Activated effector memory CD4-positive, alpha-beta T cell treated with anti-CD3 and anti-CD28 coated beads, Interleukin-2, amount 50 U/mL, for 16 hours (primary cell): ENCODE measurements at places on chromosomes 5 and 9.
A peak's percentile ranks its signal among the peaks of the same experiment; 100 is the strongest.

DNA sequence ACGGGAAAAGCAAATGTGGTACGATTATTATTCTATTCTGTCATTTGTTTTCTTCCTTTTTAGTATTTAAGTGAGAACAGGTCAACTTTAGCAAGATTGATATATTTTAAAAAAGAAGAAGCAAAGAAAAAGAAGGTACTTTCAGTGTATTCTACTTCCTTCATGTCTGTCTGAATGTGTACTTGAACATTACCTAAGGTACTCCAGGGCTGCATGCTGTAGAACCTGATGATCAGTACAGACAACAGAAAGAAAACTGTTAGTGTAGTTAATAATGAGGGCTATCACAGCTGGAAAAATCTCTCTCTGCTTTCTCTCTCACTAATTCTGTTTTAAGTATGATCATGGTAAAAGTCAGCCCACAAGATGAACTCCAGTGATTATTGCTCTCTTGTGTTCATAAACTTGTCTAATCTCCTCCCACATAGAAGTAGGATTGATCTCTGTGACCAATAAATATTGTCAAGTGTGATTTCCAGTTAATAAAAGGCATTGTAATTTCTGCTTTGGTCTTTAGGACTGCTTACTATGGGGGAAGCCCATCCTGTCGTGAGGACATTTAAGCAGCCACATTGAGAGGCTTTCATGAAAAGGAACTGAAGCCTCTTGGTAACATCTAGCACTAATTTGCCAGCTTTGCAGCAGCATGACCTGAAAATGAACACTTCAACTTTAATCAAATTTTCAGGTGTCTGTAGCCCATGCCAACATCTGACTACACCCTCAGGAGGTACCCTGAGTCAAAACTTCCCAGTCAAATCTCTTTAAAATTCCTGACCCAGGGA, 864.0 kb upstream of the ACO1 start:
- no peak for DNase-seq

DNA sequence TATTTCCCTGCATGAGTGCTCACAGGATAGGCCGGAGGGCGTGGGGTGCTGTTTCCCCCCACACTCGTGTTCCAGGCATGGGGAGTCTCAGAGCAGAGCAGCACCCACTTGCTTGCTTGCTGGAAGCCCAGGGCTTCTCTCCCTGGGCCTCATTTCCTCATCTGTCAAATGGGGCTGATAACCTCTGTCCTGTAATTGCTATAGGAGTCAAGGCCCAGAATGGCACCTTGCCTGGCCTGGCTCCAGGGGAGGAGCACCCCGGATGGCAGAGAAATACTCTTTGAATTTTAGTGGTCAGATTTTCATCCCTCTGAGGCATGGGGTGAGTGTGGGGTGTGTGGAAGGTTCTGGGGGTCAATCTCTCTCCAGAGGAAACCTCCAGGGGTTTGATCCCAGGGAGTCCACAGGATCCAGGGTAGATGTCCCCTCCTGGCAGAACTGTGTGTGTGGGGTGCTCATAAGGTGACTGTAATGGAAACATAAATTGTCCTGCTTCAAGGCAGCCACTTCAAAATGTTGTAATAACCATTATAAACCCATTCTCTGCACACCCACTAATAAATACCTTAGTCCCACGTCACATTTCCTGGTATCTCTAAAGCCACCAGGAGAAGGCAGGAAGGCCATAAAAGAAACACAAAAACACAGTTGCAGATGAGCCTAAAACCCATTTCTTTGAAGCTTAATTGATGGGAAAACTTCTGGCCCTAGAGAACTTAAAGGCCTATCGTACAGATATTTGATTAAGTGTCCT, 272.2 kb downstream of the FSTL4 start:
- DNase-seq, result no peak

DNA sequence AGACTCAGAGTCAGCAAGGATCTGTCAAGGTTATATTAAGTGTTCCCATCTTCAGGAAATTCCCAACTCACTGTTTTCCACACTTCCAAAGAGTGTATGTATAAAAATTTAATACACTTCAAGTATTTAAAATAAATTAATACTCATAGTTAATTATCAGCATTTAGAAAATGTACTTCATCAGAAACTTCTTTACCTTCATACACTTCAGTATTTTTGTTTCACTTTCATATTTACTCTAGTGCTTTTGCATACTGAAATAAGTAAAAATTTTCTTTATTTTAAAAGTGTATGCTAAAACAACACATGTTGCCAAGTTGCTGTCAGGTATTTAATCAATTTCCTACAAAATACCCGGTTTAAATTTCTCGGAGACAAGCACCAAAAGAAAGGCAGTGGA, 16.5 kb downstream of the RICTOR start:
- no peak for DNase-seq

- peak; percentile 76 for DNase-seq
Measured at GRCh38 chr9:76456202-76456926, 2.6 kb upstream of the GCNT1 start.

- DNase-seq, result peak; percentile 58
Measured at GRCh38 chr9:98168153-98168780, 24.2 kb downstream of the CORO2A start.

DNA sequence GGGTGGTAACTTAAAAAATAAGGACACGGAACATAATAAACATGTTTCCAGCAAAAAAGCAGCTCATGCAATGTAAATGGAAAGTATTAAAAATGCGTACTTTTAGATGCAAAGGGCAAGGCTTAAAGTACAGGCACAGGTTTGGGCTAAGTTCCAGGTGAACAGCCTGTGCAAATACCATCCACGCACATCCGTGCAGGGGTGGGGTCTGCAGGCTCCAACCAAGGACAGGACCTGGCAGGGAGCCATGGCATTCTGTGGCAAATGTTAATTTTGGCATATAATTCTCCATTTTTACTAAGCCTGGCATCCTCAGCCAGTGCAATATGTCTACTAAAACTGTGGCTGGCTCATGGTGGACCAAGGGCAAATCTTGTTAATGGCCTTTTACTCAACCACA, 365.8 kb upstream of the DAP start:
- no peak for DNase-seq

DNA sequence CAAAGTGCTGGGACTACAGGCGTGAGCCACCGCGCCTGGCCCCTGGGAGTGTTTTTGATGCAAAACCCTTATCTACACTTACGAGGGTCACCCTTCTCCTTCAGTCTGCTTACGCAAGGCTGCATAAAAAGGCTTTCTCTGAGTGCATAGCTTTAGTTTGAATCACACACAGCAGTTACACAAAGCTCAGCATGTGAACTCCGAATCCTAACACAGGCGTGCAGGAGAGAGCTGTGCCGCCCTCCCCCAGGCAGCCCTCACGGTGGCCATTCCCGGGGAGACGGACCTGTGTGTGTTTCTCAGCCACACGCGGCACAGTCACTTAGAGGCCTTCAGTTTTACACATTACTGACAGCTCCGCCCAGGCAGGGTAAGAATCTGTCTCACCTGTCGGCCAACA, 26.7 kb downstream of the EXD3 start:
- DNase-seq, result no peak

DNA sequence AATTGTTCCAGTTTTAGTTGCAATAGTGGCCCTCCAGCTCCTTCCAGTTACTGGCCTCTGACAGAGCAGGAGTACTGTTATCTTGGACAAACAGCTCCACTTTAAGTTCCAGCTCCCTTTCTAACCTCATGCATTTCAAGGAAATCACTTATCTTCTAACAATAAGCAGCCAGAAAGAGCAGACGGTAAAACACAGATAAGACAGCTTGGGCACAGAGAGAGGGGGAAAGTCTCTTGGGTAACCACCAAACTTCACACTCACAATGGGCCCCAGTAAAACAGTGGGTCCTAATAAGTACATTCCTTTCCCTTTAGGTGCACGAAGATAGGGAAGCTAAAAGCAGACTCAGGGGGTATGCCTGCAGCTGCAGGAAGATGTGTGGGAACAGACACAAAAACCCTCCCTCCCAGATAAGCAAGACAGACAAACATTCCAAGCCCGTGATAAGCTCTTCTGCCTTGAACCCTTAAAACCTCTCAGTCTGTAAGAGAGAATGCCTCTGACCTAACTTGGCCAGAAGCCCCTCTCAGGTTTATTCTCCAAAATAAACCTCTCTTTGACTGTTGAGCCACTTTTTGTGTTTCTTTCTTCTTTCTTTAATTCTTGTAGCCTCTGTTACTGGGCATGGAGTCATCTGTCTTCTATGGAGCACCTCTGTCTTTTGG, 30.8 kb downstream of the OR1J1 start:
- no peak for DNase-seq

DNA sequence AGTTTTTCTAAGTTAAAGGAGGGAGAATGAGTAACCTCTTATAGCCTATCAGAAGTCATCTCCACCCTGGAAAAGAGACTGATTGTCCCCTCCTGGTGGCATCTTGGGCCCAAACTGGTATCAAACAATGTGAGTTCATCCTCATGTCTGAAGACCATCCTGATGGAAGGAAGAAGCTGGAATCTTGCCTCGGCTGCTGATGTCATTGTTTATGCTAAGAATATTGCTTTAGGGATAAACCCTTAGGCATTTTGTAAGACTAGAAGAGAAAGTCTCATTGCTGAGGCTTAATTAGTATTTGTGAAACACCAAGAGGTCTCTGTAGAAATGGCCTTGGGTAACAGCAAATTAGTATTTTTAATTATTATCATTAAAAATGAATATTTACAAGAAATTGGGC, 65.7 kb upstream of the KCNN2 start:
- no peak for DNase-seq

GRCh38 chr9:124779368-124780059, 2.6 kb downstream of the OLFML2A start:
- no peak for DNase-seq

DNA sequence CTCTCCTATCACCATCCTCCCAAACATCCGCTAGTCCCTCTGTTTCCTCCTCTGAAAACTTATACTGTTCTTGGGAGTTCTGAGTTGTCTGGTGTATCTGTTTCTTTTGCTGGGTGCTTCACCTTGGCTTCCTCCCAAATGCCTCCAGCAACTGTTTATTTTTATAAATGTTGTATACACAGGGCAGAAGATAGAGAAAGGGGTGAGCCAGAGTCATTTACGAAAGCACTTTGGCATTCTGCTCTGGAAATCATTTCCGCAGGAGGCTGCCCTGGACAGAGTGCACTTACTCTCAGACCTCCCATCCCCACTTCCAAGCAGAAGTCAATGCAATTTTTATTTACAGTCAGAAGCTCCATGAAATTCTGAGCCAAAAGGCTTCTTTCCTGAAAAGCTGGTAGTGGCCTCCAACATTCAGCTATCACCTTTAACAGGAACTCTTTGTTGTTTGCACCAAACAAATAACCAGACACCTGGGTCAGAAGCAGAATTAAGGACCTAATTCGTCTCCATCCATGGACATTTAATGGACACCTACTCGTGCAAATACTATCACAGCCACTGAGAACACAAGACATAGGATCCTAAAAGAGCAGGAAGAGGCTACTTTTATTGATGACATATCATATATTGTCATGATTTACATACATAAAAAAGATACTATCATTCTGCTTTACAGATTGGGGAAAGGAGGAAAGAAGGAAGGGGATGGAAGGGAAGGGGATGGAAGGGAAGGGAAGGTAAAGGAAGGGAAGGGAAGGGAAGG, 229.5 kb upstream of the PAPPA start:
- DNase-seq, result no peak

- DNase-seq, result no peak
Measured at GRCh38 chr5:62596691-62597090, 18.1 kb downstream of the LRRC70 start.

- no peak for DNase-seq
Measured at GRCh38 chr5:135535420-135535819, 344 bp downstream of the NEUROG1 start.

DNA sequence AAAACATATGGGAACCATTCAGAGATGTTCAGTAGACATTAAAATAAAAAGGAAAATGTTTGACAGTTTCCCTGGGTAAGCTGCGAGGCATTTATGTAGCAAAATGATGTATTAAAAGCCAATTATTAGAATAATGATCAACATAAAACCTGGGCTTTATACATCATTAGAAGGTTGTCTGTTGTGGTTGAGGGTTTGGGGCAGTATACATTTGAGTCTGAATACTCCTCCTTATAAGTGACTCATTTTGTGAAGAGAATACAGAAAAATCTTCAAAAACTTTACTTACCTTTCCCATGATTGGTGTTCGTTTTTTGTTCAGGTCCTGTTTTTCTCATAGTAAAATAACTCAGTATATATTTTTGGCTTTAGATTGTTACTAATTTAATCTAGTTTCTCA, 119.5 kb downstream of the ZCCHC7 start:
- no peak for DNase-seq

- DNase-seq, result no peak
Measured at GRCh38 chr5:2896371-2897275, 145.1 kb upstream of the IRX2 start.

DNA sequence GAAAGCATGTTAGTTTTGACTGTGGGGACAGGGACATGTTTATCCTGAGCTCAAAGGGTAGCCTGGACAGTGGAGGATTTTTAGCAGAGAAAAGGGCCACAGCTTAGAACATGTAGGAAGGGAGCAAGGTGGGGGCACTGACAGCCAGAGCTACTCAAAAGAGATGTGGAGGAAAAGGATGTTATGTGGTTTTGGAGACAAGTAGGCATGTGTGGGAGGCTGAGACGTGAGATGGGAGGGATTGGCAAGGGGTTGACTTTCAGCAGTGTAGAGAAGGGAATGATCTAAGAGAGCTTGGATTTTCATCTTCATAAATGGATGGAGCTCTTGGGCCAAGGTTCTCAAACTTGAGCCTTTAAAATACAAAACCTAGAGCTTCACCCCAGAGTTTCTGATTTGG, 24.0 kb downstream of the SYK start:
- no peak for DNase-seq

GRCh38 chr9:36924071-36924470, 110.0 kb downstream of the PAX5 start:
- DNase-seq, result peak; percentile 47

- no peak for DNase-seq
Measured at GRCh38 chr5:173765029-173765644, 123.0 kb upstream of the CPEB4 start.

DNA sequence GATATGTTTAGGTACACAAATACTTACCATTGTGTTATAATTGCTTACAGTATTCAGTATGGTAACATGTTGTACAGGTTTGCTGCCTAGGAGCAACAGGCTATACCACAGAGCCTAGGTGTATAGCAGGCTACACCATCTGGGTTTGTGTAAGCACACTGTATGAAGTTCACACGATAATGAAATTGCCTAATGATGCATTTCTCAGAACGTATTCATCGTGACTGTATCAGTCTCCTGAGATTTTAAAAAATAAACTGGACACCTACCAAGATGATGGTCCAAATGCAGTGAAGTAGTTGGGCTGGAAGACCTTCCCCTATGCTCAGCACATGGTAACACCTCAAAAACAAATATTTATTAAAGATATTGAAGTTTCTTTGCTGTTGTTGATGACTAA, 103.3 kb upstream of the NFIB start:
- DNase-seq, result no peak

GRCh38 chr5:74430631-74431289, 209.8 kb downstream of the ENC1 start:
- DNase-seq, result no peak

DNA sequence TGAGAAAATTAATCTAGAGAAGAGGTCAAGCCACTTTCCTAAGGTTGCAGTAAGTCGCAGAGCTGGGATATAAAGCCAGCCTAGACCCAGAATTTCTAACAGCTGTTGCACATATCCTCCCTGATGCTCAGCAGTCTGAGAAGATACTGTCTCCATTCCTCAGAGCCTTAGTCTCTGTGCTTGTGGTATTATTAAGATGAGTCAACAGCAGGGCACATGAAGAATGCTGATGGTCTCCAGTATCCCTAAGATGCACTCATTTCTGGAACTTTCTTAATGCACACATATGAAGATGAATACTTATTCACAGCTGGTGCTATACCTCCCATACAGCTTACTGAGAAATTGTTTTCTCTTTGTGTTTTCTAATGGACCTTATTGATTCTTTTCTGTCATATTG, 32.5 kb downstream of the SGCD start:
- DNase-seq, result no peak

- no peak for DNase-seq
Measured at GRCh38 chr5:81242906-81243436, 9.8 kb downstream of the CKMT2 start.
